Stimulated activated CD4-positive, alpha-beta T cell treated with anti-CD3 and anti-CD28 coated beads, TNF-alpha, amount 100 ng/mL, for 4 hours (primary cell): ENCODE measurements at places on chromosomes 13 and 19.

DNA sequence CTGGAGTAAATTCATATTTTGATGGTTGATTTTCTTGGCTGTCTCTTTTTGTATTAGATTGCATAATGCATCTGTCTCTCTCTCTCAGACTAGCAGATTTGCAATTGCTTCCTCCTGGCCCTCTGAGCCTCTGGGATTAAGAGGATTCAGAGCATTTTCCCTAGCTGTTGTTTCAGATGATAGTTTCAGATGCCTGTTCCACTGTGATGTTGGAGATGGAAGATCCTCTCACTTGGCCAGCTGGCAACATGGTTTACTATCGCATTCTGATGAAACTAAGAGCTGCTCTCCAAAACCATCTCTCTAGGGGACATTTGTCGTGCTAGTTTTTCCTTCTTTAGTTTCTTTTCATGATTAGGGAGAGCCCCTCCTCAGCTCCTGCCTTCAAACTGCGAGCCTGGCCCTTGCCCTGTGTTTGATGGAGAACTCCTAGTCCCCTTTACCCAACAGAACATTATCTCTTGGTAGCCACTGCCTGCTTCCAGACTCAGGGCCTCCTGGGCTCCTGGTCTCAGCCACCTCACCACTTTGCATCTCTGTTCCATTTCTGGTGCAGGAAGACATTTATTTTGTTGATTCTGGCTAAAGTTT lies 244.6 kb downstream of the B3GLCT start:
- DNase-seq: no peak

DNA sequence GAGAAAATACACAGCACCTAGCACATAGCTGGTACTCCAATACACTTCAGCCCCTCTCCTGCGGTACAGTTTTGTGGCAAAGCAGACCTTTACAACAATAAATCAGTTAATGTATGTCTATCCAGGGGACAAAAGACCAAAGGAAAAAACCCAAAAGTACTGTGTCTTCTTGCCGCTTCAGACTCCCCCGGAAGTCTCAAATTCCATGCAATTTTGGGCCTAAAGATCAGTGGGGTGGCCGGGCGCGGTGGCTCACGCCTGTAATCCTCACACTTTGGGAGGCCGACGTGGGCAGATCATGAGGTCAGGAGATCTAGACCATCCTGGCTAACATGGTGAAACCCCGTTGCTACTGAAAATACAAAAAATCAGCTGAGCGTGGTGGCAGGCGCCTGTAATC lies 16.2 kb downstream of the CARS2 start:
- DNase-seq: no peak

DNA sequence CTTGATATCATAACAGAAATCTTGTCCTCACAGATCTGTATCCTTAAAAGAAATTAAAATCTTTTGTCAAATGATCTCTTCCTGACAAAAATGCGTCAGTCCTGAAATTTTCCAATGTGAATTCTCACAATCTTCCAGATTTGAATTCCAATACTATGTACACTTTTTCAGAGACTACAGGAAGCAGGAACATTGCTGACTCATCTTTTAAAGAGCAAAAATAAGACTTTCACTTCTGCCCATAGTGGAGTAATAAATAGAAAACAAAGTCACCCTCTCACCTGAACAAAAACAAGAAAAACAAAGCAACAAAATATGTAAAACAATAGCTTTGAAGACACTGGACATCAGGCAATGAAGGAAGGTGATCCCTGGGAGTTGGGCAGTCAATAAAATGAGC lies 167.0 kb upstream of the IPO5 start:
- no peak for DNase-seq

DNA sequence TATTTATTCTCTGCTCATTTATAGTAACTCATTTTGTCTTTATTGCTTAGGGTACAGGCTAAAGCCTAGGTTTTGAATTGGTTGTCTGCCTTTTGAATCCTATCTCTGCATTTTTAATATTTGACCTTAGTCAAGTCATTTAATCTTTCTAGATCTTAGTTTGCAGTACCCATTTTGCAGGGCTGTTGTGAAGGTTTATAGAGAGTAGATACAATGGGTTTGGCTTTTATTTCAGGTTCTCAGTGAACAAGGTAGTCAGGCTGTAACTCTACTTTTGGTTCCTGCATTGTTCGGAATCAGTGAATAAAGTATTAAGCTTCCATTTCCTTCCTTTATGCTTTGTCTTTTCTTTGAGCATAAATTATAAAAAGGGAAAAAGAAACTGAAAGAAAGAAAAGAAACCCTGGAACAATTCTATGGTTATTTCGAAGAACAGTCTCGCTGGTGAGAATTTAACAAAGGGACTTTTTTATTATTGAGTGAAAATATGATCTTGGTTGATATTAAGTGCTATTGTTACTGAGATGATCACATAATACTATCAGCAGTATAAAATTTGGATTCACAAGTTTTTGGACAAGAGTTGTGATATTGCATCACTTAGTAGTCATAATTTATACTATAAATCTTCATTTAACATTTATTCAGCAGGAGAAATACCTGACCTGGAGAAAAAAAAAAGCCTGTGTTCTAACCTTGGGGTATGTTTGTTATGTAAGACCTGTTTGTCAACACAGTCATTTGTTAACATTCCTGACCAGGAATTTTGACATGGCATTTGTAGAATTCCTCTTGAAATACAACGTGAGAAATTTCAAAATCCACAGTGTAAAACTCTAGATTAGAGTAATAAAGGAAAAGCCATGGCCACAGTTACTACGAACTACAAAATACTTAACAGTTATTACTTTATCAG lies 91.3 kb downstream of the ZMYM2 start:
- no peak for DNase-seq

DNA sequence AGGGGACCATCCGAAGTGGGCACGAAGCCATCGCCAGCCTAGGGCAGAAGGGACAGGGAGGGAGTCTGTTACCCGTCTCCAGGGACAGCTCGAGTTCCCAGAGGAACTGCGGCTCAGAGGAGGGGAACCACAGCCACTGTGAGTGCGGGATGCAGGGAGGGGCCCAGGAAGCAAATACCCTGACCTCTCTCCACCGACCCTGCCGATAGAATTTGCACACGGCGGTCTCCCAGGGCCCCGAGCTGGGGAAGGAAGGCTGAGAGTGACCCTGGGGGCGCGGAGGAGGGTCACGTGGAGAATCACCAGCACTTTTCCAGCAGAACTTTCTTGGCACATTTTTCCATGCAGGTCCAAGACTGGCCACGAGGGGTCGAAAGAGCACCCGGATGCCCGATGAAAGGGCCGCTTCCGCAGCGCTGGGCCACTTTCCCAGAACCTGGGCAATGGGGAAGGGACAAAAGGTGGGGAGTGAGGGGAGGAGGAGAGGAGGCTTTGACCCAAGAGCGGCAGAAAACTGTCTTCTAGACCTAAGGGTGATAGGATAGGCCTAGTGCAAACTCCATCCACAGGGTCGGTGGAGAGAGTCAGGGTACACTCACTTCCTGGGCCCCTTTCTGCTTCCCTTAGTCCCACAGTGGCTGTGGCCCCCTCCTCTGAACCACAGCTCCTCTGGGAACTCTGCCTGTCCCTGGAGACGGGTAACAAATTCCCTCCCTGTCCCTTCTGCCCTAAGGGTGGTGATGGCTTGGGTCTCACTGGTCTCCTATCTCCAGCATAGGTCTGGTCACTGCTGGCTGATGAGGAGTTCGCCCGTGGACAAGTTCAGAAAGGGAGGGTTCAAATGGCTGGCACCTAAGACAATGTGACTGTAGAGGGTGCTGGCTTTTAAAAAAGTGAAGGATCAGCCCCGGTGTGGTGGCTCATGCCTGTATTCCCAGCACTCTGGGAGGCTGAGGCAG lies 5.3 kb upstream of the GPR4 start:
- no peak for DNase-seq

DNA sequence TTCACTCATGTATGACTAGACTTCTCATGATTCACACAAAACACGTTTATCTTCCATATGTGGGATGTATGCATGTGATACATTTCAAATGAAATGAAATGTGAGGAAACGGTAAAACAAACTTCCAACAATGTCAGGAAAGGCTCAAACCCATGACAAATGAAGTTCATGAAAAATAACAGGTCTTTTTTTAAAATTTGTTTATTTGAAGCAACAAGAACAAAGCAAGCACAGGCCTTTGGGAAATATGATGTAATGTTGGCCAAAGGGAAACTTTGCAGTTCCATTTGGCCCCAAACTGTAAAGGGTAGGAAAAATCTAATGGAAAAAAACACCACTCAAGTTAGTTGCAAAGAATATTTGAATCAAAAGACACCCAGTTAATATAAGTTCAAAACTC lies 463.8 kb upstream of the ARGLU1 start:
- no peak for DNase-seq

DNA sequence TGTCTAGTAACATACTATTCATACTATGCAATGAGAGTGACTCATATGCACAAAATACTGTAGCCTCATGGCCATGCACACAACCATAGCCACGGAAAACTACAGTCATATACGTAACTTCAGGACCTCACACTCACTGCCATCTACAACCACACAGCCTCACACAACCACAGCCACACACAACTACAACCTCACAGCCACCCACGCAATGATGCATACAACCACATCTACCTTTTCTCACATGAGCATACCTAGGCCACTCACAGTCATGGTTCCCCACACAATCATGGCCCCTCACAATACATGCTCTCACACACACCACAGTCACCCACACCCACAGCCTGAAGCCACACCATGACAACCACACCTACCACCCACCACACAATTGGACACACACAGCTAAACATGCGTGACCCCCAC lies 8.7 kb upstream of the TNFSF14 start:
- DNase-seq: no peak

GRCh38 chr19:16036397-16036925 lies 39.8 kb upstream of the TPM4 start:
- DNase-seq: no peak

GRCh38 chr13:74715718-74716117 lies 581.5 kb upstream of the KLF12 start:
- no peak for DNase-seq
